ENCODE measurements at places on chromosomes 5 and 9. TPM values are rescaled to one million over a fixed set of nuclear protein-coding genes. Genes with fewer than 3 reads are reported as not detected.

- DNase-seq, result no peak
These were observed 79.0 kb downstream of the ZNF462 start for GRCh38 chr9:106941916-106942315.

PCDHA9 gene
- total RNA-seq, result not detected

TYRP1 gene
- total RNA-seq, result 67.4 TPM

DNA sequence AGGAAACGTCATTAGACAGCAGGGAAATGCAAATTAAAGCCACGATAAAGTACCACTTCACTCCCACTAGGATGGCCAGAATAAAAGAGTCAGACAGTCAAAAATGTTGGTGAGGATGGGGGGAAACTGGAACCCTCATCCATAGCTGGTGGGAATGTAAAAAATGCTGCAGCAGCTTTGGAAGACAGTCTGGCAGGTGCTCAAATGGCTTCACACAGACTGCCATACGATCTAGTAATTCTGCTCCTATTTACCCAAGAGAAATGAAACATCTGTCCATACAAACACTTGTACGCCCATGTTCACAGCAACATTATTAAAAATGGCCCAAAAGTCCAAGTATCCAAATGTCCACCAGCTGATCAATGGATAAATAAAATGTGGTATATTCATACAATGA is 158.9 kb upstream of the PHYKPL start:
- peak; percentile 25 for DNase-seq

RNF183 gene
- total RNA-seq, result 1.1 TPM

DNA sequence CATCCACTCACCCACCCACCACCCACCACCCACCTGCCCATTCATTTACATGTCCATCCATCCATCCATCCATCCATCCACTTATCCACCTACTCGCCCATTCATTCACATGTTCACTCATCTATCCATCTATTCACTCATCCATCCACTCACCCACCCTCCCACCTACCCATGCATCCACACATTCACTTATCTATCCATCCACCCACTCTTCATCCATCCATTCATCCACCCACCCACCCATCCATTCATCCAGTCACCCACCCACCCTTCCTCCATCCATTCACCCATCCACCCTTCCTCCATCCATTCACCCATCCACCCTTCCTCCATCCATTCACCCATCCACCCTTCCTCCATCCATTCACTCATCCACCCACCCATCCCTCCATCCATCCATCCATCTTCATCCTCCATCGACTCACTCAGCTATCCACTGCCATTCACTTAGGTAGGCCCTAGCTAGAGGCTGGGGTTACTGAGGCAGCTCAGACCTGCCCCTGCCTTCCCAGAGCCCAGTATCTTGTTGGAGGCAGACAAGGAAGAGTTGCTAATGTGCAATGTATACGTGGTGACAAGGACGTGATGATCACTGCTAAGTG is 12.7 kb downstream of the TSPAN17 start:
- DNase-seq, result no peak

DNA sequence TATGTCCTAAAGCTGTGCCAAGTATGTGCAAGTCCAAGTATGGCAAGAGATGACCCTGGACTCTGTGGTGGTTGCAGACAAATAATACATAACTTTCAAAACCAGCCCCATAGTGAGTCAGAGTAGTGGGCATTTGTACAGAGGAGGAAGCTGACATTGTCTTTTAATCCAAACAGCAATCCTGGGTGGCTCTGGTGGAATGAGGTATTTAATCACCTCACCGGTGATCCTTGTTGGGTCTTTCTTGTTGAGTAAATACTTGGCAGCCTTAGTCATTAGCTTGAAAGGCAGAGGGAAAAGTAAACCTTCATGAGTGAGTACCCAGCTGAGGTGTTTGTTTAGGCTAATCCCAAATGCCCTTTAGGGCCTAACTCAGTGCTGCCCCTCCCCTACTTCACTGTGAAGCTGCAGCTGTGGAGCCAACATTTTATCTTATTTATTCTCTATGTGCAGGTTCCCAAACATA is 148.7 kb upstream of the SLC12A2 start:
- DNase-seq, result no peak

OR13C2 gene
- 0.36 TPM for total RNA-seq

GRCh38 chr9:128898382-128898781 is 16.4 kb downstream of the LRRC8A start:
- DNase-seq, result no peak

DNA sequence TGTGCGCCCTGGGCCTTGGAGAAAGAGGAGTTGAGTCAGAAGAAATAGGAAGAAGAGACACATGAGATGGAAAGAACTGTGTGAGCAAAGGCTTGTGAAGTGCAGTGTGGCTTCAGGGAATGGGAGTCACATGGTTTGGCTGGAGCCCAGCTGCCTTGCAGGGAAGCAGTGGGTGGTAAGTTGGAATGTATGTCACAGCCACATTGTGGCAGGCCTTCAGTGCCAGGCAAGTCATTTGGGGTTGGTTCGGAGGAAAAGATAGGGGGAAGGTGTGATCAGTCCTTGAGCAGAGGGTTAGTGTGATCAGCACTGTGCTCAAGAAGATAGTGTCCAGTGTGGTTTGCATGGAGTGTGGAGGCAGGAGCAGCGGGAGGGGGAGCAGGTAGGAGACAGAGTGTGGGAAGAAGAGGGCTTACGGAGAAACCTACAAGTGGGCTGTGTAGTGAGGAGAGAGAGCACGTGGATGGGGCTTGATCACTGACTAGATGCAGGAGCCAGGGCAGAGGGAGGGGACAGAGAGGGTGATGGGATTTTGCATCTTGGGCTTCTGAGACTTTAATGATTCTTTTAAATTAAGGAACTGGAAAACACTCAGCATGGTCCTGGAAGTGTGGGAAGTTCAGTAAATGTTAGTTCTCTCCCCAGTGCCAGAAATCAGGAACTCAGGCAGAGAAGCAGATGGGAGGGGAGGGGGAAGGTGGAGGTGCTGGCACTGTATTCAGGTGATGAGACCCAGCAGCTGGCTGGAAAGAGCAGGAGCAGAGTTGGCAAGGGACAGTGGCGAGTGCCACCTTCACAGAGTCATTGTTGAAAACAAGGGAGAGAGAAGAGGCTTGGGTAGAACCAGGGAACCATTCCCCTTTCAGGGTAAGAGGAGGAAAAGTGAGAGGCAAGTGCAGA is 46.6 kb downstream of the ARHGAP26 start:
- peak; percentile 87 for DNase-seq

- DNase-seq, result peak; percentile 51
These were observed 4.5 kb downstream of the FANCC start for GRCh38 chr9:95313010-95313498.

TMEM141 gene
- total RNA-seq, result 120 TPM

- no peak for DNase-seq
These were observed 41.7 kb upstream of the CLK4 start for GRCh38 chr5:178668579-178668978.

- peak; percentile 70 for DNase-seq
These were observed 37.3 kb downstream of the SEC61B start for GRCh38 chr9:99259231-99259918.

- DNase-seq, result peak; percentile 68
These were observed 13.2 kb upstream of the AQP7 start for GRCh38 chr9:33415501-33416038.

LMBRD2 gene
- 22.4 TPM for total RNA-seq

GRCh38 chr5:96997265-96997859 is 61.5 kb downstream of the LNPEP start:
- DNase-seq, result no peak

DNA sequence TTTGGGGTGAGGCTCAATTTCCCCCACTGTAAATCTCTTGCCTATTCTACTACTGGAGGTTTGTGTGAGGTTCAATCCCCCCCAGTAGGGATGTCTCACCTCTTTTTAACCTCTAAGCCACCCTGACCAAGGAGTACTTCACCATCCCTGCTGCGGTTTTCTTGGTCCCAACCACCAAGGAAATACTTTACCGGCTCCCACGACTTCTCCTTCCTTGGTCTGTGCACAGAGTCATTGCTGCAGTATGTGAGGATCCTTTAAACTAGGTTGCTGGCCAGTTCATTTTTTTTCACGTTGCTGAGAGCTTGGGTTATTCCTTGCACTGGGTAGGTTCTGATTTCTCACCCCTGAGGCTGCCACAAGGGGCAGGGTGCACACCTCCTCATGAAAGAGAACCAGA is 22.5 kb upstream of the HMGCS1 start:
- no peak for DNase-seq

DNA sequence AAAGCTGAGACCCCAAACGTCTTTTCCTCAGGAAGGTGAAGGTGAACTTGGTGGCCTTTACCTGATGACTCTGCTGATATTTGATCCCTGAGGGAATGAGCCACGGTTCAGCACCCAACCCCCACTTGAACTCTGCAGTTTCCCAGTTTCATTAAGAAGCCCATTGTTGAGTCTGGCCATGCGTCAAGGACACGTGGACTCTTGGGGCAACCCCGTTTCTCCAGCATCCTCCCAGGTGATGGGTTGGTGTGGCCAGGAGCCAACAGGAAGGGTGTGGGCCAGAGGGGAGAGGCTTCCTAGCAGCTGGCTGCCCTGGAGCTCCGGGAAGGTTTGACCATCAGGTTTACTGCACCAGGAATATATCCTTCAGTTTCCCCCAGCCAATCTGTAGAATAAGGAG is 59.5 kb upstream of the GNE start:
- DNase-seq, result peak; percentile 31

- DNase-seq, result no peak
These were observed 54.6 kb downstream of the LRRC70 start for GRCh38 chr5:62633243-62633642.

NSMF gene
- 27.4 TPM for total RNA-seq

PCDHB10 gene
- 0.51 TPM for total RNA-seq
